B cell (primary cell): ENCODE measurements at places on chromosomes 4 and X. TPM values are rescaled to one million over a fixed set of nuclear protein-coding genes. Genes with fewer than 3 reads are reported as not detected.

- H3K4me1 ChIP-seq = peaks cover 54% of the 10 kb centered on the region
- H3K4me3 ChIP-seq = peak overlapping the region; percentile 15
- no peak for DNase-seq
- H3K27me3 ChIP-seq = no peaks in the 10 kb centered on the region
- peaks cover 26% of the 10 kb centered on the region for H3K36me3 ChIP-seq
Measured at GRCh38 chr4:70997546-70997945, 4.1 kb downstream of the DCK start.

- H3K4me3 ChIP-seq = no peak overlapping the region
- no peak overlapping the region for H3K27ac ChIP-seq
- no peaks in the 10 kb centered on the region for H3K27me3 ChIP-seq
- peaks cover 74% of the 10 kb centered on the region for H3K36me3 ChIP-seq
- H3K4me1 ChIP-seq = no peaks in the 10 kb centered on the region
- no peak for DNase-seq
Measured at GRCh38 chr4:38101563-38101962, 141.4 kb downstream of the PTTG2 start.

GRCh38 chr4:186904101-186904500, 180.4 kb upstream of the FAT1 start:
- no peak overlapping the region for H3K4me3 ChIP-seq
- H3K36me3 ChIP-seq = no peaks in the 10 kb centered on the region
- no peak overlapping the region for H3K27ac ChIP-seq
- DNase-seq = no peak
- no peaks in the 10 kb centered on the region for H3K27me3 ChIP-seq

DNA sequence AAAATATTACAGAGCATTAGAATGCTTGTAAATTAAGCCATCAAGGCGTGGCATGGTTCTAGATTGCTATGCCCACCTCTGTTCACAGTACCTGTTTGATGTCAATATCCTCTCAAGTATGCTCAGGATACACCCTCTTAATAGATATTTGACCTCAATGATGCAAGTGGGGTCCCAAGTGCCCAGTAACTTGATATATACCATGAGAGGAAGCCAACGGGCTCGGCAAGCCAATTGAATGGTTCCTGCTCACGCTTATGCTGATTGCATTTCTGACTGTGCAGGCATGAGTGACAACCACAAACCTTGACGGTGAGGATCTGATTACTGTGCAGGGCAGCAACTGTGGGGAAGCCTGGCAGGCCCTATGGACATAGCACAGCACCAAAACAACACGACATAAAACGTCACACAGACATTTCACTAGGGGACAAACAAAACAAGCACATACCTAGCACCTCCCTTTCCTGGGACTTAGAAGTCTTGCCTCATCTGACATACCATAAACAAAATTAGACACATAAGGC, 179.1 kb upstream of the ETNPPL start:
- no peak overlapping the region for H3K4me3 ChIP-seq
- H3K36me3 ChIP-seq = no peaks in the 10 kb centered on the region
- no peaks in the 10 kb centered on the region for H3K27me3 ChIP-seq
- no peak for DNase-seq

The GNRHR gene
- total RNA-seq = not detected in 2 replicates

The SHROOM3 gene
- 0.91 and 1.1 TPM in 2 replicates for total RNA-seq

The SH2D1A gene
- total RNA-seq = not detected in 2 replicates

The RBM46 gene
- not detected in 2 replicates for total RNA-seq
